ENCODE measurements at places on chromosomes 1 and 21.

DNA sequence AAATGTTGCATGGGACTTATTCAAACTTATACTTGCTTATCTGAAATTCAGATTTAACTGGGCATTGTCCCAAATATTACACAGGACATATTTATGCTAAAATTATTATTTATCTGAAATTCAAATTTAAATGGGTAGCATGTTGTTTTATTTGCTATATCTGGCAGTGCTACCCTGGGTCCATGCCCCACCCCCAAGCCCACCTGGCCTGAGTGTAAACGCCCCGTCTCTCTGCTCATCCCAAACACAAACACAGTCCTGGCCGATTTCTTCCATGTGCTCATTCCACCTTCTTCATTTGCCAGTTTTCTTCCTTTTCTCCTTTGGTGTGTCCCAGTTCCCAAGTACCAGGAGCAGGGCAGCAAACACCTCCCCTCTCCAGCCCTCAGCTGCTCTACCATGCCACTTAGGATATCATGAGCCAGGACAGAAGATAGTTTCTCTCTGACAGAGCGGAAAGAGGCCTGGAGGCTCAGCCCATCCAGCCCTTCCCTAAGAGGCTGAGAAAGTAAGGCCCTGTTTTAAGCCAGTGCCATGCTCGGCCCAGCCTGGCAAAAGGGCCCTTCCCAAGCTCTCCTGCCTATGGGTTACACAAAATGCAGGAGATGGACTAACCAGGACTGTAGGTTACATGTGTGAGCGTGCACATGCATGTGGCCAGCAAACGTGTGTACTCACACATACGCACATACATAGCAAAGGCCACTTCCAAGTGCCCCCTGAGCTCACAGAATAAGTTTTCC, 69.5 kb downstream of the UBE2T start:
- peak; percentile 21 for DNase-seq

- DNase-seq, result no peak
Measured at GRCh38 chr21:29914326-29914725, 25.5 kb downstream of the GRIK1 start.

GRCh38 chr1:189960769-189961168, 516.9 kb downstream of the BRINP3 start:
- no peak for DNase-seq

DNA sequence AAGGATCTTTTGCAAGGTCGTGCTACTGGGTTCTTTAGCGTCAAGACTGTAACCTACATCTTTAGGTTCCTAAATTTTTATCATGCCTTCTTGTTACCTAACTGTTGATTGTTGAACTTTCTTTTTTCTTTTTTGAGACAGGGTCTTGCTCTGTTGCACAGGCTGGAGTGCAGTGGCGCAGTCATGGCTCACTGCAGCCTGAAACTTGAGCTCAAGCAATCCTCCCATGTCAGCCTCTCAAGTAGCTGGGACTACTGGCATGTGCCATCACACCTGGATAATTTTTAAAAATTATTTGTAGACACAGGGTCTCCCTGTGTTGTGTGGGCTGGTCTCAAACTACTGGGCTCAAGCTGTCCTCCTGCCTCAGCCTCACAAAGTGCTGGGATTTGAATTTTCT, 52.9 kb downstream of the NFIA start:
- DNase-seq, result no peak

GRCh38 chr1:14949270-14949835, 204.2 kb upstream of the TMEM51 start:
- no peak for DNase-seq

- DNase-seq, result no peak
Measured at GRCh38 chr1:199041173-199041914, 402.5 kb downstream of the PTPRC start.

DNA sequence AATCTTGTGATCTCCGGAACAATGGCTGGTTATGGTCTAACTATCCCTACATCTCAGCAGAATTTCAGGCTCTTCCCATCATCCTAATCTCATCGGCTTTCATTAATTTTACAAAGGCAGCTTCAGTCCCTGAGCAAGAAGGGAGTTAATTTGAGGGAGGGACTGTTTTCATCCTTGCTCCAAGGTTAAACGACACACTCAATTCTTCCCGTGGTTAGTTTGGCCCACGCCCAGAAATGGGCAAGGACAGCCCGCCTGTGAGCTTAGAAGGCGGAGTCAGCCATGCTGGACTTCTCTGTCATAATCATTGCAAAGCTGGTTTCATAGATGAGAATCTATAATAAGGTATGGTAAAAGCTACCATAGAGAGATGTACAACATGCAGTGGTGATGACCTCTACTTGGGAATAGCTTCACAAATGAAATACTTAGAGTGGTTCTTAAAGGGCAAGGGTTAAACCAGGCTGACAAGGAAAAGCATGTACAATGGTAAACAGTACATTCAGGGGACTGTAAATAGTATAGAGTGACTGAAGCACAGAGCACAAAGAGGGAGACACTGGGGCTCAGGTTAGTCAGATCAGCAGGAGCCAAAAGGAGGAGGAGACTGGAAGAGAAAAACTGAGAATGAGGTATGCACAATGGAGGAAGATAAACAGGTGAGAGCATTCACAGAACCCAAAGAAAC, 108.8 kb downstream of the SMYD3 start:
- no peak for DNase-seq

DNA sequence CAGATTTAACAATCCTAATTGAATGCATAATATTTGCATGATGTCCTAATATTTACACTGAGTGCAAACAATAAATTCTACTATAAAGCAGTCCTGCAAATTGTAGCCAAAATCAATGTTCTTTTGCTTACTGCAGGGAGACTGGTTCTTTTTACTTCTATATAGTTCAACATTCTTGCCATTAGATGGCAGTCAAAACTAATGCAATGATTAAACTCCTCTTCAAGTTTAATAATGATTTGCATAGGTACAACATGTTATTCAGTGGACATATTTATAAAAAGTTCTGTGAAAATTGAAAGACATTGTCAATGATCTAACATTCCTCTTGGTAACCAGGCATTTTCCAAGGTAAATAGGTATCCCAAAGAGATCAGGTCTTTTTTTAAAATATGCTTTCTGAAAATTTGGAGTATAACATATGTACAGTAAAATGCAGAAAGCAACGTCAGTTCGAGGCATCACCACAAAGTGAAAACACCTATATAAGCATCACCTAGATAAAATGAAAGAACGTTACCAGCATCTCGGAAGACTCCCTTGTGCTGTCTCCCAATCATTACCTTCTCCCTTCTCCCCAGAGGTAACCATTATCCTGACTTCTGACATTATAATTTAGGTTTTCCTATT, 9.8 kb upstream of the FNBP1L start:
- DNase-seq, result no peak

DNA sequence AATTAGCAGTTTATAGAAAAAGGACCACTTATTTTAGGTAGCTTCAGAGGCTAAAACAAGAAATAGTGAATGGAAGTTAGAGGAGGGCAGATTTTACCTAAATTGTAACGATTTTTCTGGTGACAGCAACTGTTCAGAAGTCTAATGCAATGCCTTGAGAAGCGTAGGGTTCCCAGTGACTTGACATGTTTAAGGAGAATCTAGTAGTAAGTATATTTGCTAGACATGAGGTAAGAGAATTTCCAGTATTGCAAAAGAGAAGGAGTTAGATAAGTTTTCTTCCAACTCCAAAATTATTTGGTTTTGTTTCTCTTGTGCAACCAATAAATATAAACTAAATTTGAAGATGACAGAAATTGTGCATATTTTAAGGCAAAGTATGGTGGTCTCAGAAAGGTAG, 140.0 kb downstream of the SMYD3 start:
- no peak for DNase-seq

GRCh38 chr21:37787456-37787855, 128.8 kb downstream of the KCNJ6 start:
- DNase-seq, result no peak

Data from RWPE2 (cell line).